ENCODE measurements at places on chromosomes 16 and 17.

DNA sequence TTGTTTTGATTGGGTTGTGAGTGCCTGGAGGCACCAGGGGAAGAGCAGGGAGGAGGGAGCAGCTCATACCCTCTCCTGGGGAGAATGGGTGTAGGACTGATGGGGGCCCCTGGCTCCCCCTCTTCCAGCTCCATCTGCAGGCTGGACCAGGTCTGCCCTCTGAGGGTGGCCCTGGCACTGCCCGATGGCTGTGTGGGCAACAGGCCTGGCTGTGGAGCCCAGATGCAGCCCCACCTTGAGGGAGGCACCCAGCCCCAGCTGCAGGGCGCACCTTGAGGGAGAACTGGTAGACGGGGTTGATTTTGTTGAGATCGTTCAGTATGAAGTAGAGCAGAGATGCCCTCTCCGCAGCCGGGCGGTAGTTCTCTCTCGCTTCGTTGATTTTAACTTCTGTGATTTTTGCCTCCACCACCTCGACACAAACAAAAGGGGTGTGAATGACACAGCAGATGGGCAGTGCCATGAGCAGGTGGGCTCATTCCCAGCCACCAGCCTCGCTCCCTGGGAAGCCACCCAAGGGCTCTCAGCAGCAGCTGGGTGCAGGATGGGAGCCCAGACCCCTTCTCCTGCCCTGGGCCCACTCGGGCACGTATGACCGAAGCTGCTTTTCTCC, 71.6 kb downstream of the PGS1 start:
- no peak for DNase-seq

DNA sequence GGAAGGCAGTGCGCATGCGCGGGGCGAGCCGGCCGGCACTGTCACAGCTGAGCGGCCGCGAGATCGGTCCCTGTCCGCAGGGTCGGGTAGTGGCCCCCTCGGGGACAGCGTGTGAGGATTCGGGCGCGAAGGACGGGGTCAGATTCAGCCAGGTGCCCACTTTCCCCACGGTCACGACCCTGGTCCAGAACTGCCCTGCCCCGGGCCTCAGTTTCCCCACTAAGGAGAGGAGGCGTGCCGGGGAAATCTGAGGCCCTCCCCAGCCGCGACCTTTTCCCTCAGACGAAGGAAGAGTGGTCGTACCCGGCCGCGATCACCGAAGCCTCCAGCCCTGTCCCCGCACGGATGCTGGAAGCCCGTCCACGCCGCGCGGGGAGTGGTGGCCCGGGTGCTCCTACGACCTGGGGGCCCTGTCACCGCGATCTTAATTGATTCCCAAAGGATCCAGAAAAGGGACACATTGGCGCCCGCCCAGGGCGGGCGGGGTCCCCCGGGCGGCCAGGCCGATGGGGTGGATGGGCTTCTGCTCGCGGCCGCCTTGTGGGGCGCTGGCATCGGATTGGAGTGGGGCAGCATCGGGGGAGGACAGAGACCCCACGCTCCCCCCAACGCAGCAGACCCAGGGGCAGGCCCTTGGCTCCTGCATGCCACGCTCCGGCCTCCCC, 57.7 kb downstream of the SRL start:
- peak; percentile 22 for DNase-seq

- DNase-seq, result no peak
Observed at GRCh38 chr17:61338000-61338798, 61.4 kb upstream of the TBX2 start.

DNA sequence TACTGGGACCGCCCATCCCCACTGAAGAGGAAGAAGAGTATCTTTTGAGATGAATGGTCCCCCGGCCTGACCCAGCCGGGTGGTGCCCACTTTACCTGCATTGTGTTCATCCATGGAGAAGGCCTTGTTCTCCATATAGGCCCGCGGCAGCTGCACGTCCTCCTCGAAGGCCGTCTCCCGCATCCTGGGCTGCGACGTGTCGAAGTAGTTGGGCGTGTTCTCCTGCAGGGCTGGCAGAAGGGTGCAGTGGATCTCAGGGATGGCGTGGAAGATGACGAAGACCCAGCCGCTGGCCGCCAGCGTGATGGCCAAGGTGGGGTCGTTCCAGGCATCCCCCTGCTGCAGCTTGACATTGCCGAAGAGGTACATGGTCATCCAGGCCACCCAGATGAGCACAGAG, 12.9 kb downstream of the GPRC5B start:
- DNase-seq, result no peak

DNA sequence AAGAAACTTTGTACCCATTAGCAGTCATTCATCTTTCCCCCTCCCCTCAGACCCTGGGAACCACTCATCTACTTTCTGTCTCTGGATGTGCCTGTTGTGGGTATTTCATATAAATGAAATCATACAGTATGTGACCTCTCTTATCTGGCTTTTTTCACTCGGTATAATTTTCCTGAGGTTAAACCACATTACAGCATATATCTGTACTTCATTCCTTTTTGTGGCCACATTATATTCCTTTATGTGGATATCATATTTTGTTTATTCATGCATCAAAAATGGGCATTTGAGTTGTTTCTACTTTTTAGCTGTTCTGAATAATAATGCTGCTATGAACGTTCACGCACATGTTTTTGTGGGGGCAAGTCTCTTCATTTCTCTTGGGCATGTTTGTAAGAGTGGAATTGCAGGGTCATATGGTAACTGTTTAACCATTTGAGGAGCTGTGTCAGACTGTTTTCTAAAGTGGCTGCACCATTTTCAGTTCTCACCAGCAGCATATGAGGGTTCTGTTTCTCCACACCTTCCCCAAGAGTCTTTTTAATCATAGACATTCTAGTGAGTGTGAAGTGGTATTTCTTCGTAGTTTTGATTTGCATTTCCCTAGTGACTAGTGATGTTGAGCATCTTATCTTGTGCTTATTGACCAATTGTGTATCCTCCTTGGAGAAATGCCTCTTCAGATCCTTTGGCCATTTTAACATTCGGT, 3.8 kb downstream of the SNX29 start:
- no peak for DNase-seq

GRCh38 chr17:8186787-8187516, 3.0 kb downstream of the BORCS6 start:
- peak; percentile 95 for DNase-seq

- no peak for DNase-seq
Observed at GRCh38 chr16:2468725-2469398, 2.2 kb upstream of the NTN3 start.

GRCh38 chr17:44738214-44738906, 20.4 kb upstream of the ADAM11 start:
- no peak for DNase-seq

DNA sequence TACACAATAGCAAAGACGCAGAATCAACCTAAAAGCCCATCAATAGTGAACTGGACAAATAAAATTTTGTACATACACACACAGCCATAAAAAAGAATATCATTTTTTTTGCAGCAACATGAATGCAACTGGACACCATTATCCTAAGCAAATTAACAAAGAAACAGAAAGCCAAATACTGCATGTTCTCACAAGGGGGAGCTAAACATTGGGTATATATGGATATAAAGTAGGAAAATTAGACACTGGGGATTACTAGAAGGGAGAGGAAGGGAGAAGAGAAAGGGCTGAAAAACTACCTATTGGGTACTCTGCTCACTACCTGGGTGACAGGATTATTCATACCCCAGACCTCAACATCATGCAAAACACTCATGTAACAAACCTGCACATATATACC, 28.2 kb downstream of the ADAMTS18 start:
- no peak for DNase-seq

DNA sequence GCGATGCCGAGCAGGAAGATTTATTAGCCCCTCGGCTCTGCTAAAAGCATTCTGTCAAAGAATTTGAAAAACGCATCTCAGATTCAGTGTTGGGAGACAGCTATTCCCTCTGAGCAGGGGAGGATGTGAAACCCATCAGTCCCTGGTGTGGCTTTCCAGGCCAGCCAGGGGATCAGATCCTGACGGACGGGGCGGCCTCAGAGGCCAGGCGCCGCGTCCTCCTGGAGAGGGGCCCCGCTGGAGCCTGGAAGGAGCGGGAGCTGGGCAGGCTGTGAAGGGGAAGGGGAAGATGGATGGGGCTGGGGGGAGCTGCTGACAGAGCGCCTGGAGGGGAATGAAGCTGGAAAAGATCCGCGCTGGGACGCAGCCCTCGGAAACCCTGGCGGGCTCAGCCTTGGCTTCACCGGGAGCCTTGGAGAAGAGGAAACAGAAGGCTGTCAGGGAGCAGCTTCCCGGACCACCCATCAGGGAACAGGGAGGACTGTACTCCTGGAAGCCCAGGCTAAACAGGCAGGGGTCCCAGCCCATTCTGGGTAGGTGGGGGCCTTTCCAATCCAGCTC, 358.0 kb downstream of the C16orf95 start:
- no peak for DNase-seq

DNA sequence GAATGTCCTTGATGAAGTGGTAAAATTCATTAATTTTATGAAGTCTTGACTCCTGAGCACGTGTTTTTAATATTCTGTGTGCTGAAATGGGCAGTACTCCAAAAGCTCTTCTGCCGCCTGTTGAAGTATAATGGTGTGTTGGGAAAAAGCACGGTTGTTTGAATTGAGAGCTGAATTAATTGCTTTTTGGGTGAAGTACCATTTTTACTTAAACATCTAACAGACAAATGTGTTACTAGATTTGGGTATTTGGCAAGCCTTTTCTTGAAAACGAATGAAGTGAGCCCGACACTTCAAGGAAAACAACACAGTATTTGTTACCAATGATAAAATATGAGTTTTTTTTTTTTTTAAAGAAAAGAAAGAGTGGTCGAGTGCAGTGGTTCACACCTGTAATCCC, 22.5 kb downstream of the WWP2 start:
- no peak for DNase-seq

GRCh38 chr16:27315333-27316037, 1.7 kb downstream of the IL4R start:
- DNase-seq, result peak; percentile 44

GRCh38 chr17:16516594-16517051, 24.6 kb upstream of the LRRC75A start:
- DNase-seq, result no peak

GRCh38 chr17:48382989-48383388, 47.0 kb downstream of the SKAP1 start:
- no peak for DNase-seq

GRCh38 chr17:13885953-13886889, 183.1 kb upstream of the COX10 start:
- no peak for DNase-seq

GRCh38 chr17:17754719-17755686, 73.7 kb downstream of the RAI1 start:
- DNase-seq, result no peak

Measured in breast epithelium (tissue), 4 donors.